Hematopoietic multipotent progenitor cell (in vitro differentiated cells): ENCODE measurements at places on chromosomes 16 and 17.

DNA sequence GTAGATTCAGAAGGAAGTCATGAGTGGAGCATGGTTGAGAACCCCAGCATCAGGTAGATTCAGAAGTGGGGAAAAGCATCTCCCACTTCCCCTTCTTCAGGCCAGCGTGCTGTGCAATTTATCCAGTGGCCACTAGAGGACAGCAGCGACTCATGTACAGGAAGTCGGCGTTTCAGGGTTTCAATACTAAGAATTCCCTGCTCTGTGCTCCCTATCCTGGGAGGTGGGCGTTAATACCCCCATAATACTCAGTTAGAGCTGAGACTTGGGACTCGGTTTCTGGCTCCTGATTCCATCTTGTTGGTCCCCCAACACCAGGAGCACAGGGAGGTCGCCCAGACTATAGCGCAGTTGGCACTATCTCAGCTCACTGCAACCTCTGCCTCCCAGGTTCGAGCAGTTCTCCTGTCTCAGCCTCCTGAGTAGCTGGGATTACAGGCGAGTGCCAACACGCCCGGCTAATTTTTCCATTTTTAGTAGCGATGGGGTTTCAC is 75.3 kb upstream of the AMZ2 start:
- DNase-seq = peak; percentile 80

DNA sequence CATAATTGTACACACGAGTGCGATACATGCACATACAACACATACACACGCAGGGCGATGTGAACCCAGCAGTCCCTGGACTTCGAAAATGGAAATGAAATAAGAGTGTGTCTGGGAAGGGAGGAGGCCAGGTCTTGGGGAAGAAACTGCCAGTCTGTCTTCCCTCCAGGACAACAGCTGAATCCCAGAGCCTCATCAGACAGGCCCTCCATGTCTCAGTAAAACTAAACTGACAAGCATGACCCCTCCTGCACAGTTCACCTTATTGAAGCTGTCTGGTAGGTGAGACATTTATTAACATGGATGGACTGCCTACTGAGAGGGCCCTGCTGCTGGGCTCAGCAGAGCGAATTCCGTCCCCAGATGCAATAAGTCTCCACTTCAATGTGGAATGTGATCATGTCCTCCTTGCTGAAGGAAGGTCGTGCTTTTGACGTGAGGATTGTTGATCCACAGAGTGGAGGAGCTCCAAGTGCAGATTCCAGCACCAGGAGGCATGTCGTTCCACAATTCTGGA is 117.4 kb downstream of the SOX9 start:
- DNase-seq = no peak

DNA sequence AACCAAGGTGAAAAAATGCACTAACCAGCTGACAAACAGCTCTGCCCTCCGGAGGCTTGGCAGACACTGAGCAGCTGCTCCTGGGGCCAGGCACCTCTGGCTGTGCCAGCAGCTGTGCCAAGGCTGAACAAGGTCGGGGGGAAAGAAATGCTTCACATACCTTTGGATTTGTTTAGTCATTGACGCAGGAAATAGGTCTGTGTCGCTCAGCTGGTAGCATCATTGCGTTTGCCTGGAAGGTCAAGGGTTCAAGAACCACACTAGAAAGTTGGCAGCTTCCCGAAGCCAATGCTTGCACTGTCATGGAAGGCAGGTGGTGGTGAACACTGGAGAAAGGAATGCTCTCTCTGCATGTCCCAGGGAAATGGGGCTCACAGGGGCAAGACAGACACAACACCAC is 63.5 kb downstream of the PCTP start:
- DNase-seq = no peak

- DNase-seq = no peak
These were observed 10.9 kb upstream of the RAB11FIP3 start for GRCh38 chr16:414395-415169.

- no peak for DNase-seq
These were observed 7.7 kb downstream of the USP6 start for GRCh38 chr17:5123343-5124124.

GRCh38 chr17:35588196-35588920 is 1.2 kb downstream of the AP2B1 start:
- DNase-seq = no peak

DNA sequence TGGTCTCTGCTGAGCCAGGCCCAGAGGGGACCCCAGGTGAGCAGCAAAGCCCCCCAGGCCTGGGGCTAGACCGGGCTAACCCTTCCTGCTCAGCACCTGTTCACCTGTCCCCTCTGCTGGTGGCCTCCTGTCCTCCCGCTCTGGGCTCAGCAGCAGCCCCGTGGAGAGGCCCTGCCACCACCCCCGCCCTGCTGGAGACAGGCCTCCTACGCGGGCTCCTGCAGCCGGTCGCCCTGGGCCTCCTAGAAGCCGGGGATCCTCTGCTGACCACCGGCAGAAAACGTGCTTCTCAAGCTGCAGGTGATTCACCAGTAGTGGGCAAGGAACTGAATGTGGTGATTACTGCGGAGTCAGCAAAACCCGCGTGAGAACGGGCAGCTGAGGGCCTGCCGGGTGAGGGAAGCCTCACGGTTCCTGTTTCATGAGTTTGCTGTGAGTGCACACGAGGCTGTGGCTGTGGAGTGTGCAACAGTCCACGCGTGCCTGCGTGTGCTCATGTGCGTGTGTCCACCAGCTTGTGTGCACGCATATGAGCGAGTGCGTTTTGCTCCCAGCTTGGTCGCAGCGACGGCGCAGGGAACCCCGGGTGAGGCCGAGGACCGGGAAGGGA is 792 bp downstream of the SECTM1 start:
- DNase-seq = no peak

GRCh38 chr17:36128411-36128978 is 24.9 kb downstream of the CCL4 start:
- DNase-seq = no peak

DNA sequence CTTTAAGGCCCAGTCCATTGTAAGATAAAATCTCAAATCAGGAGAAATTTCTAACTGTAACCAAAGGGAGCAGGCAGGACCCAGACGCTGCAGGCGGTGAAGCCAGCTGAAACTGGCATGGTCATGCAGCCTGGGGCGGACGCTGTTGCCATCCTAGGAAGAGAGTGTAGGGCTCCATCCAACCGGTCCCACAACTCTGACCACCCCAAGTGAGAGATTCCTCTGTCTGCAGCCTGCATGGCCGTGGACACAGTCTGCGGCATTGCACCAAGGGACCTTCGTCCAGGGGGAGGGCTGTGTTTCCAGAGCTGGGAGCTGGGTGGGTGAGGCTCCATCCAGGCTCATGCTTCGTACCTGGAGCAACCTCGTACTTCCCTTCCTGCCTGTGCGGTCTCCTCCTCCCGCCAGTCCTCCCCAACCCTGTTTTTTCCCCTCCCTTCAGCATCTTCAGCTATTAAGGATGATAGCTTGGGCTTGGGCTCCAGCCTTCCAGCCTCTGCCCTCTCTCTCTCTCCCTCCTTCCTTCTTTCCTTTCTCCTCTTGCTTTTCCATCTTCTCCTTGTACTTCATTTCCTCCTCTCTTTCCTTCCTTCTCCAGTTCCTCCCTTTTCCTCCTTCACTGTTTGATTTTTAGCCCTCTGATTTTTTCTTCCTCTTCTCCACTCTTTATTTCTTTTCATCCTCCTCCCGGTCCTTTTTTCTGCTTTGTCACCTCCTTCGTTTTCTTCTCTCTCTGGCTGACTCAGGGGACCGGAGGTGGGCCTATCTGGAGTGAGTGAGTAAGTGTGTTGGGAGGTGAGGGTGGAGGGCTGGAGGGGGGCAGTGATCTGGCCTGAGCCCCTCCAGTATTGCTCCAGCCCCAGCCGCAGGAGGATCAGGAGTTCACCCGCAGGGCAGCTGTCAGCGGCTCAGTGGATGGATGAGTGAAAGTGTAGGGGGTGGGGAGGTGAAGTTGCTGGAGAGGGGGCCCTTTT is 17.0 kb upstream of the LHX1 start:
- no peak for DNase-seq

DNA sequence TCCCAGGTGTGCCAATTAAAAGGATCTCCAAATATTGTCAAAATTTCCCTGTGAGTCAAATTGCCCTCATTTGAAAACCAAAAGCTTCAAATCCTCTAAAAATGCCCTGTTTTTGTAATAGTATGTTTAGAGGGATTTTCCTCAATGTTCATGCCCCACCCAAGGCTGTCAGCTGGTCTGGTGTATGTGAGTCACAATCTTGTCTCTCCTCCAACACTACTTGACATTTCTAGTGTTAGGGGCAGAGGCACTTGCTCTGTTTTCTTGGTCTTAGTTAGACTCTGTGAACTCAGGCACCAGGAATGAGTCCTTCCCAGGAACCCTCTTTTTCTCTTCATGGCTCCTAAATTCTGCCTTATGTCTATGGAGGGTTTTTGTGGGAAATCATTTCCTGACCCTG is 634.8 kb downstream of the KCNJ2 start:
- DNase-seq = no peak

- DNase-seq = no peak
These were observed 785 bp downstream of the HID1 start for GRCh38 chr17:74971842-74972106.

DNA sequence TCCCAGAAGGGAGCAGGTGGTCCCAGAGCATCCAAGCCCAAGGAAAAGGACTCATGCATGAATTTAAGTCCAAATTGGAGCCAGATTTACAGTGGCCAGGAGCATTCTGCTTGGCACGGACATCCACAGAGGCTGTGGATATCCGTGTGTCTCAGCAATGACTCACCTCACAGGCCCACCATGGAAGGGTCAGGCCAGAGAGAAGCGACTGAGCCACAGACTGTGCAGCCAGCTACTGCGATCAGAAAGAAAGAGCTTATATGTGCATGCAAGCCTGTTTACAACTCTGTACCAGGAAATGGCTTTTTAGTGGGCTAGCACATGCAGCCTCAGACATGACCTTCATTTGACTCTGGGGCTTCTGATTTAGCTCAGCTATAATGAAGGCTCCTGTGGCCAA is 231.0 kb downstream of the C16orf95 start:
- no peak for DNase-seq

GRCh38 chr17:58329810-58330537 is 1.4 kb upstream of the TSPOAP1 start:
- peak; percentile 51 for DNase-seq

- no peak for DNase-seq
These were observed 22.9 kb downstream of the UBN1 start for GRCh38 chr16:4870138-4870671.

DNA sequence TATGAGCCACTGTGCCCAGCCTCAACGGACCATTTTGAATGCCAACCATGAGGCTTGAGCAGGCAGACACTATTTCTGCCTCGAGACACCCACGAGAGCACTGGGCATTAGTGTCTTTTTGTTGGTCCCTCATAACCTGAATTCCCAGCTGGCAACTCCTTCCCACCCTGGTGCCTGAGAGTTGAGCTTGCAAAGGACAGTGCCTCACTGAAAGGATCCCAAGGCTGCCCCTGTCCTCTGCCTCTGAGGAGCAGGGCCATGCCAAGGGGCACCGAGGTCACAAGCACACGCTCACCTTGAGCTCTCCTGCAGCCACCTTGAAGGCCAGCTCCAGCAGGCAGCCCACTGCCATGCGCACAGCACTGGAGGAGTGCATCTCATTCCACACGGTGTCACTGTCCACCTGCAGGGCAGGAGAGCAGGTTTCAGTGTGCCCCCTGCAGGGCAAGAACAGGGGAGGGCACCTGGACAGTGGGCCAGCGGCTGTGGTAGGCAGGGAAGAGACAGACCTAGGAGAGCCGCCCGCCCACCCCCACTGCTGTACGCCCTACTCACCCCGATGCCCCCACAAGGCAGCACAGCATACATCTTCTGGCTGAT is 12.8 kb downstream of the G6PC3 start:
- DNase-seq = no peak
